Forelimb muscle (tissue), 1 donor: ENCODE measurements at places on chromosomes 6 and 20. TPM values are rescaled to one million over a fixed set of nuclear protein-coding genes. Genes with fewer than 3 reads are reported as not detected.

Gene CCR6
- not detected for polyA plus RNA-seq

Gene LY86
- 1.4 TPM for polyA plus RNA-seq

Gene PBX2
- 107 TPM for polyA plus RNA-seq

Gene MOXD1
- 2.8 TPM for polyA plus RNA-seq

Gene OR2B6
- polyA plus RNA-seq = not detected

Gene HLA-DRB1
- polyA plus RNA-seq = 9.4 TPM

Gene REM1
- 5.8 TPM for polyA plus RNA-seq

Gene ALDH8A1
- polyA plus RNA-seq = 1.6 TPM
